ENCODE measurements at places on chromosomes 5 and 9. TPM values are rescaled to one million over a fixed set of nuclear protein-coding genes. Genes with fewer than 3 reads are reported as not detected.

NIM1K gene
- not detected for total RNA-seq

MEF2C gene
- 4.5 TPM for total RNA-seq

DNA sequence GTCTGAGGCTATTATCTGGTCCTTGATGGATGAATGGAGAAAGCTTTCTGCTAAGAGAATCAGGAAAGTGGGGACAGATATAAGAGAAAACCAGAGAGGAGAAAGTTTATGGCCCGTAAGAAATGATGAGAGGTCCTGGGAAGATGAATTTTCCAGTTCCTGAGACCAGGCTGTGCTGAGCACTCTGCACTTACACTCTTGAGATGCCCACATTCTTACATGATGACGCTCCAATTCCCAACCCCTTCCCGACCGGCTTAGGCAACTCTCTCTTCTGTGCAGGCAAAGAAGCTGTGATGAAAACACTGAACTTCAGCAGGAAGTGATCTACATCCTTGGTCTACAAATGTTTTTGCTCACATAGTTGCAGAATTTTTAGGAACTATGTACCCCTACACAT is 417.0 kb downstream of the ARHGEF28 start:
- no peak for ATAC-seq

- no peak for ATAC-seq
Observed at GRCh38 chr5:51384281-51384840, 1.1 kb downstream of the ISL1 start.

GRCh38 chr5:100746730-100747129 is 156.4 kb downstream of the ST8SIA4 start:
- no peak for ATAC-seq
